Stimulated activated CD4-positive, alpha-beta T cell treated with anti-CD3 and anti-CD28 coated beads, Interleukin-1b, Interleukin-23, amount 100 ng/mL, for 24 hours (primary cell): ENCODE measurements at places on chromosomes 3 and 15.

- DNase-seq: no peak
These were observed 536.1 kb downstream of the PYDC2 start for GRCh38 chr3:191997093-191997492.

DNA sequence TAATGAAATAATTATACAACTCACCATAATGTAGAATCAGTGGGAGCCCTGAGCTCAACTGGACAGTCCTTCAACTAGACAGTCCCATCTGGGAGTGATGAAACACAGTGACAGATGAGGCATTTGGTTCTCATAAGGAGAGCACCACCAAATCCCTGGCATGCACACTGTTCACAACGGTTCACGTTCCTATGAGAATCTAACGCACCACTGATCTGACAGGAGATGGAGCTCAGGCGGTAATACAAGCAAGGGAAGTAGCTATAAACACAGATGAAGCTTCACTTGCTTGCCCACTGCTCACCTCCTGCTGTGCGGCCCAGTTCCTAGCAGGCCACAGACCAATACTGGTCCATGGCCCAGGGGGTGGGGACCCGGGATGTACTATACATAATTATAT, 17.0 kb downstream of the PRKAR2A start:
- no peak for DNase-seq

DNA sequence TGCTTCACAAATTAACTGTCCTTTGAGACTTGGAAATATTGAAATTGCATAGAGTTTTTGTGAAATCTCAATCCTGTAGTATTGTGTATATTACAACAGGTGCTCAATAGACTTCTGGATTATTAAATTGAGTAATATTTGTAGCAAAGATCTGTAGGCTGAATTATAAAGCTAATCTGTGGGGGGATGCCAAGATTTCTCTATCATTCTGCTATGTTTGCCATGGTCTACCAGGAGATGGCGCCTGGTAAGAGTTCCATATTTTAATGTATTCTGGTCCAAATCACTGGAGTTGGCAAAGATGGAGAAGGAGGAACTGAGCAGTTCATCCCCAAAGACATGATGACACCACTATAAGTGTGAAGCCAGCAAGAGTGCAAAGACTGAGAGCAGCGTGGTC, 340.9 kb upstream of the TPRG1 start:
- DNase-seq: no peak

- DNase-seq: no peak
These were observed 219.7 kb upstream of the LRIG1 start for GRCh38 chr3:66720508-66720907.

GRCh38 chr3:14131134-14131533, 6.3 kb downstream of the TMEM43 start:
- no peak for DNase-seq

DNA sequence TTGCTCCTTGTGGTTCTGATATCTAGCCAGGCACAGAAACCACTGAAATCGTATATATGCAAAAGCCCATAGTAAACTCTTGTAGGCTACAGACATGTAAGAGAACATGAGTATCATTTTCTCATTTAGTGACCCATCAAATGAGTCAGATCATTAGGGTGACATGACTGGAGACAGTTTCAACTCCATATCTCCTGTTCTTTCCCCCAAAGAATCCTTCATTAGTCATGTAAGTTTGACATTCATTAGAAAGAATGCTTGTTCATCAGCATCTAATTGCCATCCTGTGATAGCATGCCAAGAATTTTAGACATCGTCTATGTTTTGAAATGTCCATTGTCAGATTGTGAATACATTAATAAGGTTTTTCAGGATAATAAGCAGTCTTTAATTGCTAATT, 264.9 kb upstream of the TPM1 start:
- DNase-seq: no peak

GRCh38 chr3:153080778-153081240, 81.2 kb upstream of the RAP2B start:
- no peak for DNase-seq

DNA sequence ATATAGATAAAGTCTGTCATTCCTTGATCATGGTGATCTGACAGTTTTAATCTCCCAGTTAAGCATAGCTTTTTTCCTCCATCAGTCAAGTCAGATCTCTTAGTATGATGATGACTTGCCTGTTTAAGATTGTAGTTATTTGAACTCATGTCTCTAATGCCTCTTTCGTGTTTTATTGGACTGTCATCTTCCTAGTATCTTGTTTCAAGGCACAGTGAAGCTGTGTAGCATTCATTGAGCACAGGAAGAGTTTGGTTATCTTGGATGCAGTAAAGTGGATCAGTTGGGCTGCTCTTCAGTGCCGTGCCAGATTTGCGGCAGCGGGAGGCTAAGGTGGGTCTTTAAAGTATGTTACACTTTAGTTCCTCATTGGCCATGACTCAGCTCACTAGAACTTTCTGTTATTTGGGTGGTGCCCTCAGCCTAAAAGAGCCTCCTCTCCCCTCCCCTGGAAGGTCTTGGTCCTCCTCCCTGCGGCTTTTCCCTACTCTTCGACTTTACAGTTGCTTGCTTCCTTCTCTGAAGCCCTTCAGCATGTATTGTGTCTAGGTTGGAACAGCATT, 45.7 kb upstream of the SKOR1 start:
- DNase-seq: no peak

DNA sequence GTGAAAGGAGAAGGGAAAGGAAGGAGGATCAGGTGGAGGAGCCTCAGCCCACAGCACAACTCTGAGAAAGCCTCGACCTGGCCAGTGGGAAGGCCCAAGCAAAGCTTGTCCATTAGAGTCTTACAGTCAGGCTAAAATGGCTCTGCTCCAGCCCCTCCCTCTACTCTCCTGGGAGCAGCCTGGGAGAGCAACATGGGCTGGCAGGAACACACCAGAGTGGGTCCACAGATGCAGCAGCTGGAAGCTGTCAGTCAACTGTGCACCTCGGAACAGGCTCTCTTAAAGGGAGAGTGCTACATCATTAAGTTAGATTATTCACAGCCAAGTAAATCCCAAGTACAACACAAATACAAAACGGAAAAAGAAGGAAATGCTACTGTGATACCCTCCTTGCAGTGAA, 98.0 kb upstream of the LIMD1 start:
- no peak for DNase-seq

DNA sequence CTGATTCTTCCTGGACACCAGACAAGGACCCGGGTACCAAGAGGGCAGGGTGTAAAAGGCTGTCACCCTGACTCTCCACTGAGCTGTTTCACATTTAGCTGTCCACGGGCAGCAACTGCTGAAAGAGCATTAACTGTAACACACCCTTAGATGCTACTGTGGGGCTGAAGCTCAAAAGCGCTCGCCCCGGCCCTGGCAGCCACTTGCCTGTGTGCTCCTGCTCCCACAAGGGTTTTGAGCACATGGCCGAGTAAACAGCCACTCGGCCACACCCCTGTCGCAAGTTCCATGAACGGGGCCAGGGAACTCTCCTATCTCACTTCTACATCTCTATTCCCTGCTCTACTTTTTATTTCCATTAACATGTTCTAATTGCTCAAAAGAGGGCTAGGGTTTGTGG, 421.7 kb downstream of the TUSC7 start:
- no peak for DNase-seq

GRCh38 chr3:66938338-66938963, 59.7 kb upstream of the KBTBD8 start:
- peak; percentile 0 for DNase-seq

DNA sequence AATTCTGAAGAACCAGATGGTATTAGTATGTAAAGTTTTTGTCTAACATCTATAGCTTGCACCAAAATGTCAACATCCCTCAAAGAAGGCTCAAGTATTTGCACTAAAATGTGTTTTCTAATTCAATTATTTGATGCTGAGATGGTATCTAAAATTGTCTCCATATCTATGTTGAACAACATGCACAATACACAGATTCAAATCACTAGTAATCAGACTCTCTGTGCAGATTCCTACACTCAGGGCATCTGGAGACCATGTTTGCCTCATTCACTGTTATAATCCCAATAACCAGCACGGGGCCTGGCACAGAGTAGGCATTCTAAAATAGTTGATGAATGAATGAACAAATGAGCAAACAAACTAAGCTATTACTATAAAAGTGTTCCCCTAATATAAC, 2.6 kb downstream of the FILIP1L start:
- DNase-seq: no peak

GRCh38 chr15:78873793-78874765, 1.4 kb downstream of the MORF4L1 start:
- DNase-seq: no peak

- no peak for DNase-seq
These were observed 331.5 kb upstream of the CTDSPL start for GRCh38 chr3:37530047-37530697.

GRCh38 chr3:109985943-109986555, 648.7 kb upstream of the DPPA4 start:
- DNase-seq: no peak

DNA sequence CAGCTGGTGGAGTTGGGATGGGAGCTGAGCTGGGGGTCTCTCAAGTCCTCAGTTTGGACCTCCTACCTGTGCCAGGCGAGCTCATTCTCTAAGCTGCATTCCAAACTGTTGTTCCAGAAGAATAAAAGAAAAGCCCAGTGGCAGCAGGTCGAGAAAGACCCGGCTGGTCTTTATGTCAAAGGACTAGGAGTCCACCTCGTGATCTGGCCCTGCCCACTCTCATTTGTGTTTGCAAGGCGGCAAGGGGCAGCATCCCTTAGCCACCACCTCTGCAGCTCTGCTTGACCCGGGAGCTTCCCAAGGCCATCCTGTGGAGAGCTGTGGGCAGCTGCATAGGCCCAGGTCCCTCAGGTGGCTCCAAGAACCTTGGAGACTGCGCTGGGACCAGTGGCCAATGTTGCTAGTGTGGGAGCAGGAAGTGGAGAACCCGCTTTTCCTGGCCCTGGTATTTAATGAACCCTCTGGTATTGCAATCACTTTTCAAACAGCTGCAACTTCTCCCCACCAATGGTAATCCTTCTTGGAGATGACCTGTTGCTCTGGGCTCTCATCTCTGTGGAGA, 30.9 kb downstream of the KY start:
- no peak for DNase-seq

GRCh38 chr15:68985361-68985891, 29.1 kb upstream of the NOX5 start:
- no peak for DNase-seq

DNA sequence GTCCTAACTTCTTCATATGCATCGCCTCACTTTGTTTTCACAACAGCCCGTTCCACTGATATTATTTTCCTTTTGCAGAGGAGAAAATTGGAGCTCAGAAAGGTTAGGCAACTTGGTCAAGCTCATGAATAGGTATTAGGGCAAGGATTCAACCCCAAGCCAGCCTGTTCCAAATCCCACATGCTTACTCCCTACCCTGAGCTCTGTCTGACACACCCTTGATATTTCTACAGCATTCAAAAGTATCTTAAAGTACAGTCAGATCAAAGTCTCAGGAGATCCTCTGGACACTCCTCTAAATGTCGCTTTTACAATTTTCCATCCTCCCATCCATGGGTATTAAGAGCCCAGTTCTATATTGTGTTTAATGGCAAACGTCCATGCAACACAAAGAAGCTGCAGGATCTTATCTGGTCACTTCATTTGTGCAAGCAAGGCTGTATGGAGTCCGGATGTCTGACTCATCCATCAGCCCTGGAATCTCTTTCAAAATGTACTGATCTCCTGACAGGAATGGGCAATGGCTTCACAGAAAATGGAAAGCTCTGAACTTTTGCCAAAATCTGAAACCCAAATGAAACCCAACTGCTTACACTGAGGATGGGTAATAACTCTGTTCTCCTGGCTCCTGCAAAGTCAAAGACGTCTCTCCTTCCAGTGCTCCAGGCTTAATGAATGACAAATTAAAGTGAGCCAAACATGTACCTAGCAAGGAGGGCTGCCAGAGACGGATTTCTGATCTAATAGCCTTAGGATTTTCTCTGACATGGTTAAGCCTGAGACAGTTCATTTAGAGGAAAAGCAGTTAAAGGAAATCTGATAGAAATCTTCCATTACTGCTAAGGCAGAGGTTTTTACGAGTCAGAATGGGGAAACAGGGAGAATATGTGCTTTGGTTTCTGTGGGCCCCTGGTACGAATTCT, 230.9 kb upstream of the RORA start:
- no peak for DNase-seq

DNA sequence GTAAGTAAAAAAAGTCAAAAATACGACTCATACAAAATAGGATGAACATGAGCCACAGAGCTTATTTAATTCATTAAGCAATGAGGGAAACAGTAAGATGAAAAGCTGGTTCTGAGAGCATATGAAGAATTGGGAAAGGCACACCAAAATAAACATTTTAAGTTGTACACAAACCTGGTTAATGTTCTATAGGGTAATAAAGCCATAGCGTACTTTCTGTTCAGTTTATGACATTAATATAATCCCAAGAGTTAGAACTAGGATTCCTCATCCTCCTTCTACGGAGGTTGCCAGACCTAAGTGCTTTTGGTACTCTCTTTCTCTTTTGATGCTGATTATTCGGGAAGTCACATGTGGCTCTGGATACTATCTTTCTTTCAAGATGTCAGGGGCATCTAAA, 41.4 kb downstream of the CLEC3B start:
- no peak for DNase-seq

DNA sequence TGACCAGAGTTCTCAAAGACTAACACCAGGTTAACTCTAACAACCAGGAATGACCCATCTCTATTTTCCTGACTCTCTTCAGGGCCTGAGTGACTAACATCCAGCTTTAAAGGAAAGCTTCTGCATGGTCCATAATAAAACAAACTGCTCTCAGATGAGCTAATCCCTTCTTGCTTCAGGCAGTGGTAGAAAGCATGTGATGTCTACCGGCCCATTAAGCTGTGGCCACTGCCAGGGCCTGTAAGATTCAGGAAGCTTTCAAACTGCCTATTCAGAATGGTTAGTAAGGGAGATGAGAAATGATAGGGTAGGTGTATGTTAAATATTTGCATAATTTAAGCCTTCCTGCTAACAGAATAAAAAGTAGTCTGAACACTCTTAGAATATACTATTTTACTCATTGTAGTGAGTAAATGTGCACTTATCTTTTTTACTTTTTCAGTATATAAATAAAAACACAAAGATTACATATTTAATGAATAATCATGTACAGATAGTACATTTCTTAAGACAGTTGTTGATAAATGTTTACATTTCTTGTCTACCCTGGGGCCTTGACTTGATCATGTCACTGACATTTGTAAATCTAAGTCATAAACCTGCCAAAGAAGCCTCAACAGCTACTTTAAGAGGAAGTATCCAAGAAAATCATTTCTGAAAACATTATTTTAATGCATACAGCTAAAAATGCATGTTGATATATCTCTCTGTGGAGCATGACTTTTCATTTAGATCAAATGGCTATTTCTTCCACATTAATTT, 222.0 kb downstream of the MCTP2 start:
- DNase-seq: no peak

GRCh38 chr3:179615458-179616173, 11.0 kb downstream of the NDUFB5 start:
- no peak for DNase-seq

DNA sequence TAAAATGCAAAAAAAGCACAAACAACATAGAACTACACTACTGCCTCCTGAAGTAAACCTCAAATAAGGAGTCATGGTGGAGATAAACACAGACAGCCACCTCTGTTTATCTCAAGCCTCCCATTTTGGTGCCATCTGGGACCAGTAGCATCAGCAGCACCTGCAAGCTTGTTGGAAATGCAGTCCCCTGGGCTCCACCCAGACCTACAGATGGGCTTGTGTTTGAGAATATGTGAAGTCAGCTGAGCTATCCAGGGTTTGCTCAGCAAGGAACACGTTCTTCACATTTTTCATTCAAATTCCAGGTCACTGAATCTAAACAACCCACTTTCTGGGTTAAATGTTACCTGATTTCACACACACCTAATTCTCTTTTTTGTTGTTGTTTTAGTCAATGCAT, 45.5 kb downstream of the RASGRF1 start:
- no peak for DNase-seq

- DNase-seq: no peak
These were observed 16.6 kb downstream of the TEX264 start for GRCh38 chr3:51687431-51688205.

- no peak for DNase-seq
These were observed 51.5 kb upstream of the SLCO2A1 start for GRCh38 chr3:134081211-134081610.
